ENCODE measurements at places on chromosomes 11 and 22.

DNA sequence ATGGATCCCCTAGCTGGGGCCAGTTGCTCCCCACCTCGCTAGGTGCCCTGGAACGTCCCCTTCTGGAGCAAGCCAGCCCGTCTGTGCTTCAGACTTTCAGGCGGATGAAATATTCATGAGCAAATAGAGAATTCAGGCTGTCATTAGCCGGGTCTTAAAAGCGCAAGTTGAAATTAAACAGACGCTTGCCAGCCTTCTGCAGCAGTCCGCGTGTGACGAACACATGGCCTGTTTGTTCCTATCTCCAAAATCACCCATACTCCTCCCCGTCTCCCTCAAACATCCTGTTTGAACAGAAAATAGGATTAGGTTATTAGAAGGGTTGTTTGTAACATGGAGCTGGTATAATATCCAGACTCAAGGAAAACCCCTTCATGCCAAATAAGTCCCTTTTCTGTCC is 38.7 kb downstream of the MYO18B start:
- DNase-seq: no peak

DNA sequence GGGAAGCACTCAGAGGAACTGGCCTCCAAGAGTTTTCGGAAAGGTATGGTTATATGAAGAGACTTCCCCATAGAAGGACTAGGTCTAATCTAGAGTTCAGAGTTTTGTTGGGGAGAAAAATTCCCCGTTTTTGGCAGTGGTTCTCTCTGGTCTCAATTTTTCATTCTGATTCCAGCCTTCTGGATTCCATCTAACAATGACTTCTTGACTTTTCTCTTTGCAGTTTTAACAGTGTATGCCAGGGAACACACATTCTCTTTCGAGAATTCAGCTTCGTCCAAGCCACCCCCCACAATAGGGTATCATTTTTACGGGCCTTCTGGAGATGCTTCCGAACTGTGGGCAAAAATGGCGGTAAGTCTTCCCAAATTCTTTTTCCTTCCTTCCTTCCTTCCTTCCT is 115.6 kb downstream of the CSTPP1 start:
- DNase-seq: no peak

GRCh38 chr22:37503850-37504249 is 15.4 kb downstream of the CARD10 start:
- no peak for DNase-seq

DNA sequence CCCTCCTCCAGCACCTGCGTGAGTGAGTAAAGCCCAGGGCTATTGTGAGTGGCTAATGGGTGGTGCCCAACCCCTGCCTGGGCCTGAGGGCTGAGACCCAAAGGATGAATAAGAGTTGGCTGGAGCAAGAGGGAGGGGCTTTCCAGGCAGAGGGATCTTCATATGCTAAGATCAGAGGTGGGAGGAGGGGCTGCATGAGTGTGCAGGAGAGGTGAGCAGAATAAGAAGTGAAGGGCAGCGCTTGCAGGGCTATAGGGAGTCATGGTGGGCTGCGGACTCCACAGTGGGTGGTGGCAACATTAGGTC is 3.9 kb downstream of the EMID1 start:
- no peak for DNase-seq

- no peak for DNase-seq
These were observed 3.6 kb downstream of the BCL9L start for GRCh38 chr11:118921929-118922744.

GRCh38 chr11:34053161-34053686 is 1.7 kb downstream of the CAPRIN1 start:
- no peak for DNase-seq

DNA sequence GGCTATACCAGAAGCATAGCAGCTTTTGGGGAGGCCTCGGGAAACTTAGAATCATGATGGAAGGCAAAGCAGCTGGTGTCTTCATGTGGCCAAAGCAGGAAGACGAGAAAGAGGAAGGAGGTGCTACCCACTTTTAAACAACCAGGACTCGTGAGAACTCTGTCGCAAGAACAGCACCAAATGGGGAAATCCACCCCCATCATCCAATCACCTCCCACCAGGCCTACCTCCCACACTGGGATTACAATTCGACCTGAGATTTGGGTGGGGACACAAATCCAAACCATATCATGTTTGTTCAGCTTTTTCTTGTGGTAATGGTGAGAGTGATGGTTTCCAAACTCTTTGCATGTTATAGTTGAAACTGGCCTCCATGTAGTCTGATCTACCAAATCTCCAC is 32.5 kb upstream of the OR10D3 start:
- no peak for DNase-seq

DNA sequence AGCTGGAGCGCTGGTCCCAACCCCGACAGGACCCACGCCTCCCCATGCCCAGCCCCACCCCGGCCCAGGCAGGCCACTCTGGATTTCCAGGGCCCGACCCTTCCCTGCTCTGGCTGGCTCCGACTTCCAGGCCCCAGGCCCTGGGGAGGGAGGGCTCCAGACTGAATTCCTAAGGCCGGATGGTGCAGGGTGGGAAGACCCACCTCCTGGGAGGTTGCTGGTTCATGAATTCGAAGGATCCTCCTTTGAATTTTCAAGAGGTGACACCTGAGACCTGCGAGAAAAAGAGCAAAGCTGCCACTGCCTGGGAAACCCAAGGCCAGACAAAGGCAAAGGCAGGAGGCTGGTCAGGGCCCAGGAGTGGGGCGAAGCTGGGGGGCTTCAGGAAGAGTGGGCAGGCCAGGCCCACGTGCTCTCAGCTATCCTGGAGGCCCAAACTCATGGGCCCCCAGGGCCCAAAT is 47.0 kb upstream of the LINC01488 start:
- no peak for DNase-seq

- DNase-seq: no peak
These were observed 204.0 kb downstream of the TBC1D22A start for GRCh38 chr22:46966495-46966845.

DNA sequence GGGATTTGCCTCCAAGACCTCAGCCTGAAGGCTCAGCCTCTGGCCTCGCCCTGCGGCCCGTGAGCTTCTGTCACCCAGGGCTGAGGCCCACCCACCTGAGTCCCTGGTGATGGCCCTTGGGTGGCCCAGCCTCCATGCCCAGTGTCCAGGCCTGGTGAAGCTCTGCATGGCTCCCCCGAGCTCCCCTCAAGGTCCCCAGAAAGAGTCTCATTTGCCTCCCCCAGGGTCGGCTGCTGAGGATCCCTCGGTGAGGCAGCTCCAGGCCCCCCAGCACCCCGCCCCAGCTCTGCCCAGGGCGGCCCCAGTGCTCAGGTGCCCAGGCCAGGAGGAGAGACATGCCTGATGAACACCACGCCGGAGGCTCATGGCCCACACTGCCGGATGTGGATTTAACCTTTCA is 2.1 kb upstream of the TH start:
- DNase-seq: no peak

DNA sequence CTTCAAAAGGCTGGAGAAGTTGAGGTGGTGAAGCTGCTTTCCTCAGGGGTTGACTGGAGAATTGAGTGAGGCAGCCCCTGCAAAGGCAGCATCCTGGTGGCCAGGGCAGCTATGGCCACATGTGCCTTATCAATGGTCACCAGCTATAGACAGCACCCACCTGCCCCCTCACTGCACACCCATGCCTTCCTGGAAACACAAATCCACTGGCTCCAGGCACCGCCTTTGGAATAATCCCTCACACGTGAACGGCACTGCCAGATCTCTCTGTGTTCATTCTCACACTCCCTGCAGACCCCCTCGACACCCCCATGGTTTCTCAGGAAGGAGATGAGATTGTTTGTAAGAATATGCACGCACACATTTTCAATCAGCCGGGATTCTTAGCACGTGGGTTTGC is 1297.8 kb downstream of the TBC1D22A start:
- DNase-seq: no peak

DNA sequence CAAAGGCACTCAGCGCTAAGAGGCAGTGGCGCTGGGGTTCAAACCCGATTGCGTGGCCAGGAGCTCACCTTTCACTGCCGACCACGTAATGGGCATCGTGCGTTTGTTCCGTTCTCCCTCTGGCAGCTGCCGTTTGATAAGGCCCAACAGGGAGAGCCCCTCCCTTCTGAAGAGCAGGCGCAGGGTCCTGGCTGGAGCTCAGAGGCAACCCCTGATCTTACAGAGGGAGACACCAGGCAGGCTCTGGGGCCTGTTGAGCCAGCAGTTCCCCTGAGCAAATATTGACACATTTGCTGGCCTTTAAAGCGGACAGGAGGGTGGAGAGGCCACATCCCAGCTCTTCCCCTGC is 11.7 kb upstream of the C1QTNF6 start:
- no peak for DNase-seq

DNA sequence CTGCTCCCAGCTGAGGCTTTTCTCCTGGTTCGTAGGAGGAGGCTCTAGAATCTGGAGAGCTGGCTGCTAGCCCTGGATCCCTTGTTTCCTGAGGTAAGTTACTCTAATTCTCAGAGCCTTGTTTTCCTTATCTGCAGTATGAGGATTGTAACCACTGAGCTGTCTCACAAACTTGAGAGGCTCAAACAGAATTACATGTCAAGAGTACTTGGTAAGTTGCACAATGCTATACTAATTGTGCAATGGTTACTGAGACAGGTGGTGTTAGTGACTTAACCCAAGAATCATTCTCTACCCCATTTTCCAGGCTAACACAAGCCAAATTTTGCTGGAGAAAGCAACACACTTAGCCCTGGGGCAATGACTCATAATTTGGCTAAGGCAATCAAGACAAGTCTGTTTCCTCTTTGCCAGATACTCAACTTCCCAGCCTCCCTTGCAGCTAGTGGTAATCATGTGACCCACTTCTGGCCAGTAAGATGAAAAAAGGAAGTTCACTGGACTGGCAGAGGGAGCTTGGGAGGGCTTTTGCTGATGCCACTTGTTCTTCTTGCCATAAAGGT is 348.0 kb downstream of the TENM4 start:
- peak; percentile 13 for DNase-seq

- no peak for DNase-seq
These were observed 13.3 kb downstream of the IL17REL start for GRCh38 chr22:49999063-49999945.

- DNase-seq: peak; percentile 12
These were observed 50.7 kb downstream of the RRAS2 start for GRCh38 chr11:14308114-14308896.

DNA sequence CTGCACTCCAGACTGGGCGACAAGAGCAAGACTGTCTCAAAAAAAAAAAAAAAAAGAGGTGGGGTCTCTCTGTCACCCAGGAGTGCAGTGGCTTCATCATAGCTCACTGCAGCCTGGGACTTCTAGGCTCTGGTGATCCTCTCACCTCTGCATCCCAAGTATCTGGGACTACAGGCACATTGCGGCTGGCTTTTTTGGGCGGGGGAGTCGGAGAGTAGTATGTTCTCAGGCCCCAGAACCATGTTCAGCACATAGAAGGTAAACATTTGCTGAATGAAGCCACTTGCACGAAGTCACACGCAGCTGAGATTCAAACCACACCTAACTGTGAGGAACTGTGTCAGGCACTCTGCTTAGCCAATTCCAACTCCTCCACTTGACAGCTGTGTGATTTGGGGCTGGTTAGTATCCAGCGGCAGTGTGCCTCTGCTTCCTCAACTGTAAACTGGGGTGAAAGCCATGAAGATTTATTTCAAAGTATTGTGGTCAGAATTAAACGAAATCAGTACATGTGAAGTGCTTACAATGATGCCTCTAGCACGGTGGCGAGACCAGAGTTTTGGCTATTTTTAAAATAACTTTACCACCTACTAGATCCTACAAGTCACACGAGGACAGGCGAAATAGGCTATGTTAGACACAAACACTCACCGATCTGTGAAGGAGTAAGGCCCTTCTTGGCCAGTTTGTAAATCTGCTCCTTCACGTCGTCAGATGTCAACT is 789 bp downstream of the RPS13 start:
- DNase-seq: no peak

- DNase-seq: no peak
These were observed 69.1 kb downstream of the FCHSD2 start for GRCh38 chr11:73072935-73073481.

GRCh38 chr11:22510010-22510409 is 115.6 kb downstream of the FANCF start:
- no peak for DNase-seq

GRCh38 chr11:7597620-7598019 is 75.7 kb downstream of the CYB5R2 start:
- no peak for DNase-seq

DNA sequence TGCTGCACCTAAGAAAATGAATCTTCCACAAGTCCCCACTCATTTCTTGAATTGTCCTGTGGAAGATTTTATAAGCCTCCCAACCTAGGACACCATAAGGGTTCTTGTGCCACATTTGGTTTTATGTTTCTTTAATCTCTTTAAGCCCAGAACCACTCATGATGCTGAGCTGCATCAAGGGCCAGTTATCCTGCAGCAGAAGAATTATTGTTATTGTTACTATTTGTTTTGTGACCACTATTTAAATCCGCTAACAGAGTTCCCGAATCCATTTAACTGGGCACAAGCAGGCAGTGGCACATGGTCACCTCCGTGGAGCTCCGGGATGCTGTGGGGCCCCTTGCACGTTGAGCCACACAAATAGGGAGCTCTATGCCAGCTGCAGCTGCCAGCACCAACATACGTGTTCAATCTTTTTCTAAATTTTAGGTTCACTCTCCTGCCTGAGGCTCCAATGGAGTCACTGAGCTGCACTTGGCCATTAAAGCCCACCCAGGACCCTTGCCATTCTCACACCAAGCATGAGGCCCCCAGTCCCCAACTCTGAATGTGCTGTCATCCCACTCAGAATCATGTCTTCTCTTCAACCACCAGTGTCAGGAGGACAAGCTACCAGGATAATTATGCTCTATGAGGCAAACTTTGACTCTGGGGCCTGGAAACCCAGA is 60.6 kb downstream of the DGCR2 start:
- DNase-seq: no peak

DNA sequence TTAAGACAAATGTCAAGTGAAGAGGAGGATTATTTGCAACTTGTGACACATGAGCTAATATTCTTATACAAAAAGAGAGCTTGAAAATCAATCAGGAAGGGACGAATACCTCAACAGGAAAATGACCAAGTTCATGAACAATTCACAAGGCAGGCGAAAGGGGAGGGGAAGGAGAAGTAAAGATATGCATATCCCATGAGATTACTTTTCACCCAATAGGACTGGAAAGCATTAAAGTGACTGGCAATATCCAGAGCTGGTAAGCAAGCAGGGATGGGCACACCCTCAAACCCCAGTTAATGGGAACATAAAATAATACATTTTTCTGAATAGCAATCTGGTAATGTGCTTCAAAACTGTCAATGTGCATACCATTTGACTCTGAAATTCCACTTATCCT is 129.5 kb downstream of the SLC1A2 start:
- no peak for DNase-seq

DNA sequence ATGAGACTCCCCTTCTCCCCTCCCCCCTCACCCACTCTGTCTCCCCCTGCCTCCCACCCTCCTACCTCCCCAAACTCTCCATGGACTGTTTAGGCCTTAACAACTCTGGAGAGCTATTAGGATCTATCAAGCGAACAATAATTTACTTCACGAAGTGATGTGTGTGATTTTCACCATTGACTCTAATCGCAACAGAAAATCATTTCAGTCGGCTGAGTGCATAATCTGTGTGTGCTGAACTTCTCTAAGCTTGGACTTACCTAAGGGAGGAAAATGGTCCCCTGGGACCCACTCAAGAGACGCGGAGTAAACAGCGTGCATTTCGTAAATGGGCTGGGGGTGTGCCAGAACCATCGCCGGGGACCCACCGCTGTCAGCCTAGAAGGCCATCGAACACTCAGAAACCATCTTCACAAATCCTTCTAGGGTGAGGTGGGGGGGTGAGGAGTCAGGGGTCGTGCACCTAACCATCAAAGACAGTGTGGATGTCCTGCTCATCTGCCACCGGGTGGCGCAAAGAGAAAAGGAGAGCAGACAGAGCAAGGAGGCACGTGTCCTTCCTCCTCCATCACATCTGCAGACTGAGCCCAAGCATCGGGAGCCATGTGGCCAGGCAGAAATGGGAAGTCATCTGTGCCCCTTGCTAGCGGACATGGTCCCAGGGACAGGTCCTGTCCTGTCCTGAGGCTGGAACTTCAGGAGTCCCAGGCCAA is 62.1 kb upstream of the NUP50 start:
- DNase-seq: no peak

Data from HCT116 (cell line).